ENCODE measurements at places on chromosomes 16 and 17.

DNA sequence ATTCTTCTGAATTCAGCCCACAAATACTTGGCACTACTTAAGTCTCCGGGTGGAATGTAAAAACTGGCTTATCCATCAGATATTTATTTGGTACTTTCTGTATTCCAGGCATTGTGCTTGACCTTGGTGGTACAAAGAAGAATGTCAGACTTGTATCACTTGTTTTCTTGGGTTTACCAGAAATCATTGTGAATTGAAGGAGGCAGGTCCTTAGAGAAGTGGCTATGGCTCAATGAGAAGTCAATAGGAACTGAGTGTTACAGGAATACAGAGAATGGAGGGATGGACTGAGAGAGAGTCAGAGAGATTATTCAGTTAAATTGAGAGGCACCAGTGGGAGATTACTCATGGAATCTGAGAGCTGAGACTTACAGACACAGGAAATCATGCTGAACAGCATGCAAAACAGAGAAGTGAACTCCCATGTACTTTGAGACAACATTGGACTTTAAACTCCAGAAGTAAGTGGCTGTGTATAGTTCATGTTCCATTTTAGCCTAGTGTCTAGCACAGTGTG lies 704.1 kb downstream of the CDH11 start:
- DNase-seq: no peak

DNA sequence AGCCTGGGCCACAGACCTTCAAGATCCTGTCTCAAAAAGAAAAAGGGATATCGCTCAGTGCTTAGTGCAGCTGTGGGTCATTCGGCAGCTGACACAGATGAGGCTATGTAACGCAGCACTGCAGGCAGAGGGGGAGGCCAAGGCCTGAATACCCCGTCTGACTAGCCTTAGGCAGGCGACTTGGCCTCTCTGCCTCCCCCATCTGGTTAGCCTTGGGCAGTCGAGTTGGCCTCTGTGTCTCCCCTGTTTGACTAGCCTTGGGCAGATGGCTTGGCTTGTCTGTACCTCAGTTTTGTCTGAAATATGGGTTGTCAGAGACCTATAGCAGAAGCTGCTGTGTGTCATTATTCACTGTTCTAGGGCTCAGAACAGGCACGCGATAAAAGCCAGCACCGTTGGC lies 10.0 kb downstream of the SPATA33 start:
- DNase-seq: no peak

DNA sequence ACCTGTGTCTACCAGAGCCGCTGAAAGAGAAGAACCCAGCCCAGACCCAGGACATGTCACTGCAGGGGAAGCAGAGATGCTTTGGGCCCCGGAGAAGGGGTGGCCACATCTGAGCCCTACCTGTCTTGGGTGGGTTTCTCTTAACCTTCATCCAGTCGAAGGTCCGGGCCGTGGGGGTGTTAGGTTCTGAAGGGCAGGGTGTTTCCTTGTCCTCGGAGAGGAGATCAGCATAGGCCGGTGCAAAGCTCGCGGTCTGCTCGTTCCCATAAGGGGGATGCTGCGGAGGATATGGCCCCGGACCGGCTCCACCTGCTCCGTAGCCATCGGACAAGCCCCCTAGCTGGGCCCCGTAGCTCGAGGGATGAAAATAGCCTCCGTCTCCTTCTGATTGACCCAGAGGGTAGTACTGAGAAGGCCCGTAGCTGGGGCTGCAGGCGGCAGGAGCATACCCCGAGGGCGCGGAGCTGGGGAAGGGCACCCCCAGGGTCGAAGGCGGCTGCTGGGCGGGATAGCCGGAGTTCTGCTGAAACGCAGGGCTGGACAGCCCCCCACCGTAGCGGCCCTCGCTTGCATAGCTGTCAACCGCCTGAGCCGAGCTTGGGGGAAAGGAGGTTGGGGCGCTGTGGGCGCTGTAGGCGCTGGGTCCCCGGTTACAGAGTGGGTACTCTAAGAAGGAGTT lies 464 bp downstream of the HOXB1 start:
- DNase-seq: no peak

GRCh38 chr16:11140867-11141266 lies 115.1 kb downstream of the SOCS1 start:
- DNase-seq: no peak

GRCh38 chr17:78175643-78175981 lies 7.2 kb downstream of the SYNGR2 start:
- no peak for DNase-seq

GRCh38 chr17:740240-741017 lies 8.0 kb downstream of the TLCD3A start:
- peak; percentile 88 for DNase-seq

- peak; percentile 55 for DNase-seq
These were observed 737 bp downstream of the DHRS13 start for GRCh38 chr17:28901866-28902818.

All from suppressor macrophage (primary cell).